ENCODE measurements at places on chromosomes 5 and 9.

DNA sequence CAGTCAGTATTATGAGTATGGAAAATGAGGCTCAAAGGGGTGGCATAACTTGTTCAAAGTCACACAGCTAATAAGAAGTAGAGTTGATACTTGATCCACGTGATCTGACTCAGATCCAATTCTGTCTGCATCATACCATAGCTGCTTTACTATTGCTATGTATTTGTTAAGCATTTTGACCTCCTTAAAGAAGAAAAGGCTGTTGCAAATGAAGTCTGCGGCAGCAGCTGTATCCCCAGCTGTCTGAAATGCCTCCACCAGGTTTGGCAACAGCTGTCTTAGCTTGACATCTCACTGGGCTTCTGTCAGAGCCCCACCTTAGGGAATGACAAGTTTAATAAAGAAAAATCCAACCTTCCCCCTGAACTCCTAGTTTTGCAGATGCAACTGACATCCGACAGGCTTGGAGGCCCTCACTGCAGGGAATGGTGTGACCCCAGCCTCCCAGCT is 75.6 kb upstream of the SLC44A1 start:
- no peak for DNase-seq

DNA sequence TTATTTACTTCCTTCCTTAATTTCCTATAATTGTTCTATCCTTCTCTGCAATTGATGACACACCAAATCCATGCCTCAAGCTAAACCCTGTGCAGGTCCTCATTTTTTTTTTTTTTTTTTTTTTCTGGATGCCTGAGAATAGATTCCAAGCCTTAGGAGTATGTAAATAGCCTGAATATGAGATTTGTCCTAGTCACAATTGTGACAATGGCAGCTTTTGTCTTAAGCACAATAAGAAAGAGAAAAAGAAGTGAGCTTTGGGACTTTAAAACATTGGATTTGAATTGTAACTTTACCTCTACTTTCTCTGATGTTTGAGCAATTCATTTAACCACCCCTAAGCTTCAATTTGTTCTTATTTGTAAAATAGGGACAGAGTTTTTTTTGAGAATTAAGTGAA is 280.5 kb downstream of the TUSC1 start:
- DNase-seq = no peak

DNA sequence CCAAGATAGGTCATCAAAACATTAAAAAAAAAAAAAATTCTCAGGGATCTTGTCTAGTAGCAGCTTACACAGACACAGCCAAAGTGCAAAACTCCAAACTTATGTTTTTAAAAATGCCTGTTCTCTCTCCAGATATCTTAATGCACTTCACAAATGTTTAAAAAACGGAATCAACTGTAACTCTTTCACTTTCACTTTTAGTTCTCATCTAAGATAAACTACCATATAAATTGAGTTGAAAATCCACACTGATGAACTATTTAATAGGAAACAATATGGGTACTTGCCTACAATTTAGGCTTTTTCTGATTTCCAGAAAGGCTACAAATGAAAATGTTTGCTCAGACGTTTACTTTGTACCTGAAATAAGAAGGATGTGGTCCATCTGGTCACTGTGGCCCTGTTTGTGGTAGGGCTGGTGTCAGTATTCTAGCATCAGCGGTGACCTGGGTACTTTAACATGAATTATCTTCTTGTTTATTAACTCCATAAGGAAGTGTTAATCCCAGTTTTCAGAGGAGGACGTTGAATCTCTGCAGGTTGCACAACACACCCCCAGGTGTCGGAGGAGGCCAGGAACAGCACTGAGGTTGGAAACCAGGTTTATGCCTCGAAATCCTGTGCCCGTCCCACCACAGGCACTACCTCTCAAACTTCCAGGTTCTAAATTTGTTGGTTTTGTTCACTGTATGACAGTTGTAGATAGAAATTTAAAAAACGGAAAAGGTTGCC is 13.3 kb upstream of the LPCAT1 start:
- no peak for DNase-seq

DNA sequence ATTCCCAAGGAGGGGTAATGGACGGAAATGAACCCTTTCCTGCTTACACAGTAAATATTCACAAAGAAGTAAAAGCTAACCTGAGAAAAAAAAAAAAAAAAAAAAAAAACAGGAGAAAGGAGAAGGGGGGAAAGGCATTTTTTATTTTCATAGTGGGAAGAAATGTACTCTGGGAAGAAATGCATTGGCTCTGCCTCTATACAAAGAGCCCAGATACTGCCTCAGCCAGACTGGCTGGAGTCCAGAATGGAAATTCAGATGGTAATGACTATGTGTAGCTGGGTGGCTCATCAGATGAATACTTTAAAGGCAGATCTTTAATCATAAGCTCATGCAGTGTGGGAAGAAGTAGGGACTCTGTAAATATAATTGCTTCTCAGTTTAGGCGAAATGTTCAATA is 124.9 kb upstream of the ZNF608 start:
- DNase-seq = no peak

DNA sequence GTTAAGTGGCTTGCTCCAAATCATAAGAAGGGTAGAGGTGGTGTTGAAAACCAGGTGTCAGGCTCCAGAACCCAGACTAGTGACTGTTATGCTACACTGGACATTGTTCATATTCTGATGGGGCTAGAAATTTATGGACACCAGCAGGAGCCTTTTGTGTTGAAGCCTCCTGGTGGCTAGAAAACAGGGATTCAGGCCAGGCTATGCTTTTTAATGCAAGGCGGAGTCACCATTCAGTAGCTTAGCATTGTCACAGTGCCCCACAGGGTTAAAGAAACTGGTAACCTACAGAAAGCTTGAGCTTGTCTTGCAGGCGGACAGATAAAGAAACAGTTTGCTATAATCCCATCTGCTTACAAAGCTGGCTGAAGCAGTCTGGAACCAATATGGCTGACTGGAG is 23.0 kb upstream of the GOLM1 start:
- DNase-seq = no peak

- no peak for DNase-seq
Observed at GRCh38 chr9:121885345-121885901, 207.7 kb downstream of the TTLL11 start.

DNA sequence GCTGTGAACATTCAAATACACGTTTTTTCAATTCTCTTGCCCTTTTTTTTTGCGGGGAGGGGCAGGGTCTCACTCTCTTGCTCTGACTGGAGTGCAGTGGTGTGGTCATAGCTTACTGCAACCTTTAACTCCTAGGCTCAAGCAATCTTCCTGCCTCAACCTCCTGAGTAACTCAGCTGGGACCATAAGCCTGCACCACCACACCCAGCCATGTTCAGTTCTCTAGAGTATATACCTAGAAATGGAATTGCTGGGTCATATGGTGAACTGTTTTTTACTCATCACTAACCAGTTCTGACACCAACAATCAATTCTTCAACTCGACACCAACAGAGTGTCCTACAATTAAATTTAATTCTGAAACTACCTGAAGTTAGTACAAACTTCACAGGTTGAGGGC is 85.5 kb upstream of the ZNF169 start:
- DNase-seq = no peak

GRCh38 chr9:115922444-115922843 is 231.1 kb upstream of the PAPPA start:
- no peak for DNase-seq

GRCh38 chr5:16568875-16569580 is 47.8 kb downstream of the RETREG1 start:
- no peak for DNase-seq

DNA sequence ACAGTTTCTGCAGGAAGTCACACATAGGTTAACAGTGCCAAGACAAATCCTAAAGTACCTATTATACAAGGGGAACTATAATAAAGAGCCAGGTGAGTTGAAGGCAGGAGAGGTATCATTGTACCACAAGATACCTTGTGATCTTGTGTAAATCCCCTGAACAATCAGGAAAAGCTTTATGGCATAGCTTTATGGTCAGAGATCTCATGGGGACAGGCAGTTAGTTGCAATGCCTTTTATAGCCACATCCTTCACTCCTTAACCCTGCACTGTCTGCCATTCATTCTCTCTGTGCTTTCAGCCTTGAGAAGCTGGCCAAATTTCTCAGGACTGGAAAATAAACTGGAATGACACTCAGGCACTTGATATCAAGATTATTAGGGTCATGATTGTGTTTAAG is 97.0 kb downstream of the GHR start:
- no peak for DNase-seq

Measured in stimulated activated CD8-positive, alpha-beta memory T cell treated with anti-CD3 and anti-CD28 coated beads, Interleukin-4, amount 100 ng/mL, for 1 hour (primary cell).